ENCODE measurements at places on chromosomes 6 and 20. TPM values are rescaled to one million over a fixed set of nuclear protein-coding genes. Genes with fewer than 3 reads are reported as not detected.

The HLA-DQB1 gene
- total RNA-seq = 10.7 TPM

The PHF1 gene
- total RNA-seq = 37.9 TPM

The DCDC2 gene
- 0.17 TPM for total RNA-seq

The PTCHD4 gene
- 1.2 TPM for total RNA-seq

The CEP85L gene
- total RNA-seq = 23.3 TPM

The BACH2 gene
- 4.5 TPM for total RNA-seq

The MROH8 gene
- total RNA-seq = 0.21 TPM

The MAP1LC3A gene
- total RNA-seq = 9.4 TPM

Measured in mammary epithelial cell (primary cell).